Brain (organoid and tissue), 16 donors: ENCODE measurements at places on chromosomes 7 and 10. TPM values are rescaled to one million over a fixed set of nuclear protein-coding genes. Genes with fewer than 3 reads are reported as not detected.

Gene HSPA12A
- 11.6 TPM for polyA plus RNA-seq

Gene PRF1
- 4.3 TPM for polyA plus RNA-seq

Gene STEAP2
- 2.1 TPM for polyA plus RNA-seq

Gene PTPN12
- 25.4 TPM for polyA plus RNA-seq

Gene SEC31B
- 0.95 TPM for polyA plus RNA-seq

GRCh38 chr10:82335831-82336230 lies 460.8 kb downstream of the NRG3 start:
- no peak for DNase-seq

GRCh38 chr10:126496771-126497545 lies 108.7 kb upstream of the ADAM12 start:
- no peak for DNase-seq

DNA sequence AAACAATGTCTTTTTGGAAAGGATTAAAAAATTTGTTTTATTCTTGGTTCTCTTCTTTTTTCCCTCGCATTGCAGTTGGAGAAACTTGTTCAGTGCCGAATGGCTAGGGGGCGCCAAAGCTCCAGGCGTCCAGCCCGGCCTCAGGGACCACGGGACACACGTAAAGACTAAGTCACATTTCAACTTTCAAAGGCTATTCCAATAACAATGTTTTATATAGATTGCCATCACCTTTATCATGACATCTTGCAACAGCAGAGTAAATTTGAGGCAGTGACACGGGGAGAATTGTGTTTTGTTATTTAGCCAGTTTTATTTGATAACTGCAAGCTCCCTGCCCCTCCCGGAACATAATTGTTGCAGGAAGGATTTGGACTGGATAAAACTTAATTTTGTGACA lies 2.2 kb upstream of the IGFBP3 start:
- DNase-seq = peak; percentile 88

DNA sequence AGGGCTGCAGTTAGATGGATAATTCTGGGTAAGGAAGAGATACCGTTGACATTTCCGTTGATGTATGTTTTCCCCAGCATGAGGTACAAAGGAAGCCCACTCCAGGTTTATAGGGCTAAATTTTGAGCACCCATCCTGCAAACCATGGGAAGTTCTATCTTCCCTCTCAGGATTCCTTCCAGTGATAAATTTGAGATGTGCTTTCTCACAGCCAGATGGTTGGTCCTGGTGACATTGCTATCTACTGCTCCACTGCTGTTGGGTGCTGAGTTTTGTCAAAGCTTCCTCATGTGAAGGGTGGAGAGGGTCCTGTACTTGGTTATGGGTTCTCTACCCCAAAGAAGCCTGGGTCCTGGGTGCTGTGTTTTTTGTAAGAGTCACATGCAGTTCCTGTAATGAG lies 57.4 kb downstream of the CXCL12 start:
- no peak for DNase-seq

DNA sequence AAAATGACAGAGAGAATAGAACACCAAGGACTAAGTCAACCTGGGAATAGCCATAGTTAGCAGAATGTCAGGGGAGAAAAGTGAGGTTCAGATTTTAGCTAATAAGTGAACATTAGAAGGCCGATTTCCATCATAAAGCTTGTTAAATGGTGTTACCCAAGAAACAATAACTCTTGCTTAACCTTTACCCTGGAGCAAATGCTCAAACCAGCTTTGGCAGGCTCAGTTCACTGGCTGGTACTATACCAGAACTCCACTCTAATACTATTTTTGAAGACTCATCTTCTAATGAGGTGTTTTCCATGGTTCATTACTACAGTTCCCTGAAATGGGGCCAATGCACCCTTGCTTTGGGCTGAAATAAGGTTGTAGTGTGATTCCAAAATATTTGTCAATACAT lies 61.3 kb downstream of the RNLS start:
- no peak for DNase-seq

DNA sequence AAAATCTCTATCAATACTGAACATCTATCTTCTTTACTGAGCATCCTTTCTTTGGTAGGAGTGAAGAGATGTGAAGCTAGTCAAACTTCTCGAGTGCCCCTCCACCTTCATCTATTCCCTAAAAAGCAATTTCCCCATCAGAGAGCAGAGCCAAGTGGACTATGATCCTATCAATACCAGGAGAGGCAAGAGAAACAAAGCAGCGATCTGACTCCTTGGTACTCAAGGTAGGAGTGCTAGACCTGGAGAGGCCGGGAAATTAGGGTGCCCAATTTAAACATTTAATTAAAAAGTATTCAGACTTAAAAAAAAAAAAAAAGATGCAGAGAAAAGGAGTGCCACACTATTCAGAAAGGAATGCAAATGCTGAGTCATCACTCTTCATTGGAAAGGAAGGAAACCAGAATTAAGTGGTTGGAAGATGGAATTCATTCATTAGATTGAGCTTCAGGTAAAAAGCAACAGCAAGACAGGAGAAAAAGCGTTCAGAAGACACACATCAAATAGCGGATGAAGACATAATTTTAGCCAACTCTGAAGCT lies 1.6 kb downstream of the TIAL1 start:
- DNase-seq = no peak

DNA sequence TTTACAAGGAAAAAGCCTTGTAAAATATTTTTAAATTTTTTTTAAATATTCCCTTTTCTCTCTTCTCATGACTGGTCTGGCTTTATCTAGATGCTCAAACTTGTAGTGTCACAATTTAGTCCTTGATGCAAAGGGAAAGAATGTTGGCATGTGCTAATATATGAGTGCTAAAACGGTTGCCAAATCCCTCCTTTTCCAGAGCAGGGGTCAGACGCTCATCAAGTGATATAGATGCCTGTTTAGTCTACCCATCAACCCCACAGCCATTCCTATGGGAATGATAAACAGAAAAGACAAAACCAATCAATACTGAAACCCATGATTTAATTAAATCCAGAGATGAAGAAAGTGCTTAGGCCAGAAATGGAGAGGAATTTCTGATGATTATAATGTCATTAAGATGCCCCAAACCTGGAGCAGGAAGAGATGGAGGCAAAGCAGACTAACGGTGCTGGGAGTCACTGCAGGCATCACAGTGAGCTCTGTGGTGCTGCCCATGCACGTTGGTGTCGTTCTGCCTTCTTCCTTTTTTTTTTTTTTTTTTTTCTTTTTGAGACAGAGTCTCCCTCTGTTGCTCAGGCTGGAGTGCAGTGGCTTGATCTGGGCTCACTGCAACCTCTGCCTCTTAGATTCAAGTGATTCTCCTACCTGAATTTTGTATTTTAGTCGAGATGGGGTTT lies 210.1 kb upstream of the STK17A start:
- DNase-seq = no peak

- DNase-seq = no peak
These were observed 27.9 kb upstream of the PPP2R2D start for GRCh38 chr10:131872827-131873375.

- no peak for DNase-seq
These were observed 18.3 kb downstream of the UBE2D1 start for GRCh38 chr10:58352956-58353610.

GRCh38 chr7:28613262-28613661 lies 200.9 kb downstream of the CREB5 start:
- no peak for DNase-seq

DNA sequence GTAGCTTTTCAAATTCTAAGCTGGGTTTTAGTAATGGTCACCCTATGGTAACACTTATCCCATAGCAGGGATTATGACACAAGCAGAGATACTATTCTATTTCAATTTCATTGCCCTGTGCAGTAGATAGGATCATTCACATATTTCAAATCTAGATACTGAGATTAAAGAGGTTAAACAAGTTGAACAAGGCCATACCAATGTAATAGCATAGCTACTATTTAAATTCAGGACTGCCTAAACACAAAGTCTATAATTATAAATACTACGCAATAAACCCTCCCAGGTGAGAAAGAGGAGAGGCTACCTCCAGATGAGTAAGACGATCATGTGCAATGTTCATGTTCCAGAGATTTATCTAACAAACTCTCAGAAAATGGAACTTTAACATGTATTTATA lies 1.1 kb downstream of the LIPM start:
- DNase-seq = no peak

DNA sequence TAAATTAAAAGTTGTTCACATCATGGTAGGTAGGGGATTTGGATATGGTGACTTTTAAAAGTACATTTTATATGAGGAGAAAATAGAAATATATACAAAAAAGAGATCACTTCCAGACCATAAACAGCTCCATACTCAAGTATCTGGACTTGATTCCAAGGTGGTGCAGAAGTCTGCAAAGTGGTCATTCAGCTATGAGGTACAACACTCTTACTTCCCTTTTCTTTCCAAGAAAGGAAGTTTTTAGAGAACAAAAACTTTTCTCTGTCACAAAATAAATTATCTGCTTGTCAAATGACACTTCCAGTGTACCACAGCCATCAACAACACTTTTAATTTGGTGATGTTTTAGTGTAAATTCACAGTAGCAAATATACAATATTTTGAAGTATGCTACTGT lies 1013.5 kb downstream of the GATA3 start:
- no peak for DNase-seq

DNA sequence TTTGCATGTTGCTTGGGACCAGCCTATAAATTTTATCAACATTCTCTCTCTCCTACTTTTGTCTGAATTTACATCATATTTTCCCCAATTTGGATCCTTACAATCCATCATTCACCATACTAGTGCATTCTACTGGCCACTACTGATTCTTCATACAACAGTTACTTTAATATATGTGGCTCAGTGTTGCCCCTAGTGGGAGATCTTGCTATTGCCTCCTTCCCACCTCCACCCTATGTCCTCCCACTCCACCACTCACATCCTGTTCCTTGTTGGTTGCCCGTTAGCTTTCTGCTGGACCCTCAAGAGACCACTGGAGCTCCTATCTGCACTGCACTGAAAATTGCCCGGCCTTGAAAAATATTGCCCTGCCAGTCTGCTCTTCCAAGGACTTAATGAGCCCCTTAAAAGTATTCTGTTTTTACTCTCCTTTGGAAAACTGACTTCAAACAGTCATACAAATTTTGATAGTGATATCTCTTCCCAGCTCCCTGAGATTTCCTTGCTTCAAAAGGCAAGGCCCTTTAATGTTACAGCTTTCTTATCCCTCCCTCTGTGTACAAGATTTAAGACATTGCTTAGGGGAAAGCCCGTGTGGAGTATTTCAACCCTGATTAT lies 243.2 kb upstream of the TMEM229A start:
- no peak for DNase-seq

DNA sequence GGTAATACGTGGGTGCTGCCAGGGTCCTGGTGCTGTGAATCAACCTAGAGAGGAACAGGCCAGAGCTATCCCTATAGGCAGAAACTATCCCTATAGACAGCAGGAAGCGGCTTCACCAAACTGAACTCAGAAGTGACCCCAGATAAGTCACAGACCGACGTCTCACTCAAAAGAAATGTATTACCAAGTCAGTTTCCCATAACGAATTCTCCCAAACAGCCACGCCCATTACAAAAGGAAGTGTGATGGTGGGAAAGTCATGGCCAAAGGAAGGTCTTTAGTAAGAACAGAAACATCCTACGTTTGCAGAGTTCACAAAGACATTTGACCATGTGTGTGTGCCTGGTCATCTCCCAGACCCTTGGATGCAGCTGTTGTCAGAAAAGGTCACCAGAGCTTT lies 470.8 kb upstream of the ADARB2 start:
- no peak for DNase-seq

- no peak for DNase-seq
These were observed 104.9 kb downstream of the CDK6 start for GRCh38 chr7:92731335-92732063.

- peak; percentile 39 for DNase-seq
These were observed 61.2 kb upstream of the LBX1 start for GRCh38 chr10:101290431-101290830.

DNA sequence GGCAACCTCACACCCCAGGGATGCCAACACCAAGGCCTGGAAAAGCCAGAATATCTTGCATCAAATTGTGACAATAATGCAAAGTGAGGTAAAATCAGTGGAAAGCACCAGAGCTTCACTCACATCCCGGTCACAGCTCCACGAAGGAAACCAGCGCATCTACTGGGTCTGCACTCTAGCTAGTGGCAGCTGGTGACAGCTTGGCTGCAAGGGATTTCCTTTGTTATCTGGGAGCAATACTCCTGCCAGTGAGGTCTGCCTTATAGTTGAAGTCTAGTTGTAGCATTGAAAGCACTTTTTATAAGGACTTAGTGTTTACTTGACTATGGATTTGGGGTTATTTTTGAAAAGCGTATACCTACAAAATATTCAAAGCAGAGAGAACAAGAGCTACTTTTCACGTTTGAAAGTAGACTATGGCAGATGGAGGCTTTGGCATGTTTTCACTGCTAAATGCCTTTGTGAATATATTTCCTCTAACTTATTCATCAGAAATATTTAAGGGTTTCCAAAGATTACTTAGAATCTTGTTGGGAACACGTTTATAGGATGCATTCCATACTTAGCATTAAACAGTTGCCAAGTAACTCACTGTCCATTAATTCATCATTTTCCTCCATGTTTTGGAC lies 26.1 kb downstream of the WDFY4 start:
- DNase-seq = no peak

DNA sequence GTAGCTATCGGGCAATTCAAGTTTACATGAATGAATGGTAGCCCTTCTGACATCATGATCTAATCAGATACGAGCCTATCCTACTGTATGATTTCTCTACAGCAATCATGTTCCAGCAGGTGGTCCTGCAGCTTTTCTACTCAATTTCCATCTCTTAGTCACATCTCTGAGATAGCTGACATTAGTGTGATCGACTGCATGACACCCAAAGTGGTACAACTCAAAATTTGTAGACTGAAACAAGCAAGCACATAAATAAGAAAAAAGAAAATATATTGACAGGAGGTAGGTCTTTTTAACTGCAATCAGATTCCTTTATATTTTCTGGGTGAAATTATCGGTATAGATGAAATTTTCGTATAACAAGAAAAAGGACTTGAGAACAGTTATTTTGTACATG lies 132.0 kb downstream of the PPP1R17 start:
- DNase-seq = no peak

DNA sequence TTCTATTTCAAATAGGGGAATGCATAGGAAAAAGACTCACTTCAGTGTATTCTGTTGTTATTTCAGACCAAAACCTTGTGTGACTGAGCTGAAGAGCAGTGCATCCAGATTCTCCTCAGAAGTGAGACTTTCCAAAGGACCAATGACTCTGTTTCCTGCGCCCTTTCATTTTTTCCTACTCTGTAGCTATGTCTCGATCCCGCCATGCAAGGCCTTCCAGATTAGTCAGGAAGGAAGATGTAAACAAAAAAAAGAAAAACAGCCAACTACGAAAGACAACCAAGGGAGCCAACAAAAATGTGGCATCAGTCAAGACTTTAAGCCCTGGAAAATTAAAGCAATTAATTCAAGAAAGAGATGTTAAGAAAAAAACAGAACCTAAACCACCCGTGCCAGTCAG lies 12.0 kb downstream of the TET1 start:
- no peak for DNase-seq

DNA sequence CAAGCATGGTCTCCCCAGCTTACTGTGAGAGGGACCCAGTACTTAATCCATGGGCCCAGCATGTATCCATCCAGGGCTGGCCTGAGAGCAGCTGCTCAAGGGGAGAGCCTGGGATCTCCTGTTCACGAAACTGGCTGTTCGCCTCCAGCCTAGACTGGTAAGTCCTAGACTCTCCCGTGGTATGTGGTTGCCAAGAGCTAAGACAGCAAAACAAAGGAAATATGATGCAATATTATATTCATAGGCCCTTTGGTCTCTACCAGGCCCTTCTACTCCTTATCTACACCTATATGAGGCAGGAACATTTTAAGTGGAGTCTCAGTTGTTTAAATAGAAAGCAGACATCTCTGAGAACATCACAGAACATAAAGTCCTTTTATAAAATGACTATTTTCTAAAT lies 28.9 kb upstream of the STK17A start:
- no peak for DNase-seq
